ENCODE measurements at places on chromosomes 5 and 9. TPM values are rescaled to one million over a fixed set of nuclear protein-coding genes. Genes with fewer than 3 reads are reported as not detected.

- no peak for DNase-seq
These were observed 88.8 kb downstream of the NR3C1 start for GRCh38 chr5:143314659-143315058.

GRCh38 chr9:88310310-88310980, 77.8 kb upstream of the SPIN1 start:
- DNase-seq: no peak

GRCh38 chr5:174419540-174420132, 304.7 kb upstream of the MSX2 start:
- DNase-seq: peak; percentile 97

- DNase-seq: no peak
These were observed 1641.8 kb upstream of the WWC1 start for GRCh38 chr5:166649676-166650075.

The SLC36A3 gene
- not detected for total RNA-seq
